MCF 10A (cell line): ENCODE measurements at places on chromosomes 7 and 10. TPM values are rescaled to one million over a fixed set of nuclear protein-coding genes. Genes with fewer than 3 reads are reported as not detected.
A peak's percentile ranks its signal among the peaks of the same experiment; 100 is the strongest.

DNA sequence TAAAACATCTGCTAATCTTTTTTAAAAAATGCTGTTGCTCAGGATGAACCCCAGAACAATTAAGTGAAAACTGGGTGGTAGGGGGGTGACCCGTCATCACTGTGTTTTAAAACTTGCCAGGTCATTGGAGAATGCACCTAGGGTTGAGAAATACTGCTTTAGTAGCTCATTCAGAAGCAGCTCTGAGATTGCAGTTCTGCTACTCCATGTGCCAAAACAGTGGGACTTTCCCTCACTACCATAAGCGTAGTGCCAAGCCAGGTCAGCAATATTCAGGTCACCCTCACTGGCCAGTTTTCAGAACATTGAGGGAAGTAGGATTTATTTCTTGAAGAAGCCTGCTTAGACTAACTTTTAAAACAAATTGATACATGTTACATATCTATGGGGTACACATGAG lies 5.2 kb downstream of the STEAP2 start:
- DNase-seq = peak; percentile 74
- H3K4me3 ChIP-seq = no peak overlapping the region
- peaks cover 4% of the 10 kb centered on the region for H3K4me1 ChIP-seq
- peaks cover 17% of the 10 kb centered on the region for H3K27me3 ChIP-seq
- H3K36me3 ChIP-seq = no peaks in the 10 kb centered on the region

DNA sequence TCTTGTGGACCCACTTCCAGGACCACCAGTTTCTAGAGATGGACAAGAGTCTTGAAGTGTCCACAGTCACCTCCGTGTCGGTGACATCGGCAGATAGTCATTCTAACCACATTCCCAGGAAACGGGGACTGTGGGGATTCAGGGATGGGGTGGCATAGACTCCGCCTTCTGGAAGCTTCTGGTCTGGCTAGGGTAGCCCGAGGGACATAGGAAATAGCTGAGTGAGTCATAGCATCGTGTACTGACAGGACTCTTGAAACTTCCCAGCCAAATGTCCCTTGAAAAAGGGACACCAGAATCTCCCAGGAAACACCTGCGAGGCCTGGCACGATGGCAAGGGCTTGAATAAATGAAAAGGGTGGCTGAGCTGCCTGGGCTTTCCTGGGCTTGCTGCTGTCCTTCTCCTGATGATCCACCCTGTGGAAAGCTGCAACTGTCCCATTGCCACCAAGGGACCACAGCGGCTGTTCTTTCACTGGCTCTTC lies 84.1 kb upstream of the LRRC4 start:
- DNase-seq = peak; percentile 49
- no peak overlapping the region for H3K27ac ChIP-seq
- H3K4me1 ChIP-seq = peaks cover 11% of the 10 kb centered on the region
- no peaks in the 10 kb centered on the region for H3K27me3 ChIP-seq

GRCh38 chr7:85602196-85602595 lies 415.3 kb upstream of the SEMA3D start:
- no peak for DNase-seq
- peaks cover 58% of the 10 kb centered on the region for H3K27me3 ChIP-seq
- no peaks in the 10 kb centered on the region for H3K4me1 ChIP-seq
- H3K27ac ChIP-seq = no peak overlapping the region
- no peaks in the 10 kb centered on the region for H3K36me3 ChIP-seq

DNA sequence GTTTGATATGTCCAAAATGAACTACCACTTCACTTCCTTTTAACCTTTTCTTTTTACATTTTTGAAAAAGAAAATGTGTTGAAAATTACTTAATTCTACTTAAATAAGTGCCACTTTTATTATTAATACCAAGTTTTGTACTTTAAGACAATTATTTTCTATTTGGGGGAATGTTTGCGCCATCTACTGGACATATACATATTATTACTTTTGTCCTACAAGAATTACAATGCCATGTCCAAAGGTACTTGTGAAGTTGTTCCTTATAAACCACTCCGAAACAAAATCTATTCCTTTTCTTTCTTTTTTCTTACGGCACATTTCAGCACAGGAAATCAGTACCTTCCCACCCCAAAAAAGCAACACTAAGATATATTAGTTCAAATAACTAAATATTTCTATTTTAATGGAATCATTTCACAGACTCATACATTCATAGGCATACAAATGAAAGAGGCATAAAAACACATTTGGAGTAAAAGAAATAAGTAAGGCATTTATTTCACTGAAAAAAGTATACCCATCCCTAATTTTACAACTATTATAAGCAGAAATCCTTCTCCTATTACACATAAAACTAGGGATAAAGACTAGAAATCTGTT lies 169.9 kb downstream of the RNF133 start:
- H3K27ac ChIP-seq = no peak overlapping the region
- no peaks in the 10 kb centered on the region for H3K4me1 ChIP-seq
- DNase-seq = peak; percentile 46
- H3K36me3 ChIP-seq = no peaks in the 10 kb centered on the region

DNA sequence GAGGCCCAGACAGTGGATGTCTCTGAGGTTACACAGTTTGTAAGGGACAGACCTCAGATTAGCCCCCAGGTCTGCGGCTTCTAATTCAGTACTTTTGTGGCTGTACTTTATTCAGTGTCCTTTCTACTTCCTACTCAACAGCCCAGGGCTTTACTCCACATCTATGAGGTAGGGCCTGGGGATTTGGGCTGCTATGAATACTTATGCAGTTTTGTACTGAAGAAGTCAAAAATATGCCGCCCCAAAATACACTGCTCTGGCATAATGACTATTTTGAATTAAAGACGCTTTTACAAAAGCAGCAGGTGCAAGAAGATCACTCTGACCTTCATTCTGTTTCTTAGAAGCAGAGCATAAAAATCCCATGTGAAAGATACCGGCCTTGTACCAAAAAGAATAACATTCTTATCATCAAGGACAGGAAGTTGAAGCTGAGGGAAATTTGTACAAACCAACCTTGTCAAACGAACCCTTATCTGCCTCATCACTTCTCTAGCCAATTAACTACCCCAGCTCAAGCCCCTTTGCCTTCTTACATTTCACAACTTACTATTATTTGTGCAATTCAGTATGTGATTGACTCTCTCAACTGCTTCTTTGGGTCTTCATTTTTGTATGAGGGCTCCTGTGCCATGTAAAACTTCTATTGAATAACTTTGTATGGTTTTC lies 26.1 kb upstream of the TRUB1 start:
- no peak for DNase-seq
- peaks cover 3% of the 10 kb centered on the region for H3K4me1 ChIP-seq
- H3K27ac ChIP-seq = no peak overlapping the region
- H3K4me3 ChIP-seq = no peak overlapping the region
- H3K36me3 ChIP-seq = no peaks in the 10 kb centered on the region

DNA sequence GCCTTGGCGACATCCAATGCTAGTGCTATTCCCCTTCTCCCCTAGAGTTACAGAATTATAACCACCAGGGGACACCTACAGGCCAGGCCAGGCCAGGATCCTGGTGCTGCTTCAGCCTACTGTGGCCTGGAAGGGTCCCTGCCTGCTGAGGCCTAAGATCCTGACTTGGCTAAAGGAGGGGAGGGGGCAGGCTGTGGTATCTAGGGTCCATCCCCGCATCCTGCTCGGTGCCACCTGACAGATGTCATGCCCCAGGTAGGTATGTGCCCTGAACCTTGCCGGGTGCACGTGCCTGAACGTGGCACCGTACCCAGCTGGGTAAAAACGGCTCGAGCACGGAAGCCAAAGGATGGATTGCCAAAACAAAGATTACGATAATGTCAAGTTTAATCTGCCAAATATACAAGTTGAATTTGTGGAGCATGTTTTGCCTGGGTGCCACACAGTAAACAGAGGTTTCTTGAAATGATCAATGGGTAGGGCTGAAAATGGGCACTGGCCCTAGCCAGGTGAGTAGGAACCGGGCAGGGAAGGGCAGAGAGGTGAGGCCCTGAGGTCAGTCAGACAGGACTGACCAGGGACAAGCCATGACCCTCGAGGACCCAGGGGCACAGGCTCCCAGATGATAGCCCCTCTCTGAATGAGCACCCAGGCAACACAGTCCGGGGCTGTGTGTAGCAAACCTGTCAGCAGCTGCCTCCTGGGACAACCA lies 12.6 kb downstream of the PDAP1 start:
- H3K36me3 ChIP-seq = peaks cover 96% of the 10 kb centered on the region
- no peaks in the 10 kb centered on the region for H3K4me1 ChIP-seq
- DNase-seq = no peak

GRCh38 chr7:74379938-74380337 lies 73.8 kb upstream of the GTF2IRD1 start:
- H3K27me3 ChIP-seq = no peaks in the 10 kb centered on the region
- no peaks in the 10 kb centered on the region for H3K4me1 ChIP-seq
- DNase-seq = no peak
- H3K36me3 ChIP-seq = no peaks in the 10 kb centered on the region
- no peak overlapping the region for H3K4me3 ChIP-seq

DNA sequence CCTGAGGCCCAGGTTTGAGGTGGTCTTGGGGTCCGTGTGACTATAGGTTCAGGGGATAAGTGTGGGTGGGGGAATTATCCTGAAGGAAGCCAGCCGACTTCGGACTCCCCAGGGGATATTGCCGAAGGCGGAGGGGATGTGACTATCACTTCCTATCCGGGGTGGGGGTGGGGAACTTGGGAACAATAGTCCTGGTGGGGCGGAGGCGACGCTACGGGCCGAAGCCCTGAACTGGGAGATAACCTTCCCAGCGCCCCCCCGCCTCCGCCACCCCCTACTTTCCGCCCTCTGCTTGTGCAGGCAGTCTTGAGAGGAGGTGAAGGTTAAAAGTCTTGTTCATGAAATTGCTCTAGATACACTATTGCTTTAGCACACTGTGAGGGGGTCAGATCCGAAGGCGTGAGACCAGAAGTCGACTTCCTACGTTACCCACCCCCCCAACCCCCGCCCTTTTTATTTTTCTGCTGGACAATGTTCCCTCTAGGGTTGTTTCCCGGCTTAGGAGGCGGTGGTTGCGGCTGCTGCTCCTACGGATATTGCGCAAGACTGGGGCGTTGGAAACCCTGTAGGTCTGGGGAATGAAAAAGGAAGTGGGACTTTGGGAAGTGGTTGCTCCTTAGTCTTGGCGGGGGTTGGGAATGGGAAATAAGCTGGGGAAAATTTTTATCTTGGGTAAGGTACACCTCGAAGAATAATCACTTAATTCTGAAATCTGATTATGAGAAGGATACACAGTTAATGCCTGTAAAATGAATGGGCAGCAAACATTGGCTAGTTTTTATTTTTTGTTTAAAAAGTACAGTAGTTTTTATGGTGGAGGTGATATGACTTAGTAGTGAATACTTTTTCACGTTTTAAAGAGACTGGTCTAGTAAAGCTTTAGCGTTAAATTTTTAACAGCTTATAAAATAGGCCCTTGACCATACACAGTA lies 1.5 kb downstream of the PTPN12 start:
- peak overlapping the region; percentile 49 for H3K27ac ChIP-seq
- peak; percentile 98 for DNase-seq
- H3K4me1 ChIP-seq = peaks cover 21% of the 10 kb centered on the region
- no peaks in the 10 kb centered on the region for H3K27me3 ChIP-seq
- H3K4me3 ChIP-seq = peak overlapping the region; percentile 78
- no peaks in the 10 kb centered on the region for H3K36me3 ChIP-seq

DNA sequence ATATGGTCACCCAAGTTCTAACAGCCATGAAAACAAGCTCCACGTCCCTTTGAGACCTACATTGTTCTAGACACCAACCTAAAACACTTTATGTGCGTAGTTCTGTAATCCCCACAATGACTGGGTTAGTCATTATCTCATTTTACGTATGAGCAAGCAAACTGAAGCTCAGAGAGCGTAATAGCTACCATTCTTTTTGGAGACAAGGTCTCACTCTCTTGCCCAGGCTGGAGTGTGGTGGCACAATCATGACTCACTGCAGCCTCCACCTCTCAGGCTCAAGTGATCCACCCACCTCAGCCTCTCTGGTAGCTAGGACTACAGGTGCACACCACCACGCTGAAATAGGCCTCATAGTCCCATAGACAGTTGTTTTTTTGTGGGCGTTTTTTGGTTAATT lies 10.5 kb downstream of the DAGLB start:
- H3K4me3 ChIP-seq = no peak overlapping the region
- no peak for DNase-seq
- H3K27ac ChIP-seq = no peak overlapping the region

The PDE6C gene
- total RNA-seq = not detected in 2 replicates
